Kidney (tissue), 22 donors: ENCODE measurements at places on chromosomes 3 and 15. TPM values are rescaled to one million over a fixed set of nuclear protein-coding genes. Genes with fewer than 3 reads are reported as not detected.

BUB1B gene
- 0.94 TPM for total RNA-seq

LDHAL6B gene
- total RNA-seq, result not detected

SLCO3A1 gene
- total RNA-seq, result 59.4 TPM

ISLR2 gene
- total RNA-seq, result 1.1 TPM

UCN2 gene
- not detected for total RNA-seq

GOLGA8O gene
- total RNA-seq, result 2.5 TPM

UBA7 gene
- 102 TPM for total RNA-seq

MAGI1 gene
- 42.8 TPM for total RNA-seq

CCR1 gene
- total RNA-seq, result 13.8 TPM

GNAT1 gene
- not detected for total RNA-seq

GNAI2 gene
- total RNA-seq, result 245 TPM

TRIM71 gene
- total RNA-seq, result 1.2 TPM

RBMS3 gene
- total RNA-seq, result 48.8 TPM

DNA sequence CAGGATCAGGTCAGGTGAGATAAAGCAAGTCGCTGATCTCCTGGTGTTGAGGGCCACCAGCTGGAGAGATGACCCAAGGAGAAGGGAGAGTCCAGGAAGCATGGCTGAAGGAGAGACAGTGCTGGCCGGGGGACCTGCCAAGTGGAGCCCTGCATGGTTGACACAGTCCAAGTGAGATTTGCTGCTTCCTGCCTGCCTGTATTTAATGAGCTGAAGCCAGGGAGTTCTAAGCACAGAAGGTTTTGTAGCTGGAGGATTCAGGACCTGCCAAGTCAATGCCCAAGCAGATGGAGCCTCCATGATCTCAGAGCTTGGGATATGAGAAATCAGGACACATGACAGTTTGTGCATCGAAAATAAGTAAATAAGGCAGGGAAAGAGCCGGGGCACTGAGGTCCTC lies 125.6 kb downstream of the SRGAP3 start:
- no peak overlapping the region for H3K4me3 ChIP-seq
- H3K4me1 ChIP-seq, result peaks cover 4% of the 10 kb centered on the region
- DNase-seq, result peak; percentile 54
- no peaks in the 10 kb centered on the region for H3K27me3 ChIP-seq
- no peaks in the 10 kb centered on the region for H3K36me3 ChIP-seq
- no peak overlapping the region for H3K27ac ChIP-seq

DNA sequence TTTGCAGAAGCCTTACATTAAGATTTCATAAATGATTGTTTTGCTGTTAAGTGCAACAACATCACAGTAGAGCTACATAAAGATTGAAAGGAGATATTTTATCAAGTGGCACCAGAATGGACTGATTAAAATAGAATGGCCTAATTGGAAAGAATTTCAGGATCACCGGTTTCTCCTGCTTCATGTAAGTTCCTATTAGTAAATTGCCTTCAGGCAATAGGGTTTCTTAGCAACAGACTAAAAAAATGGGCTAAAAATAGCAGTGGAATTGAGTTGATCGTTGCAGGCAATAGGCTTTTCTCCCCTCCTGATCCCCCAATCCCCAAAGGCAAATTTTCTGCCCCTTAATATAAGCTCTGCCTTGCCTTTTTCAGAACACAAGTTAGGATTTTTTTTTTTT lies 917 bp downstream of the LNP1 start:
- peak; percentile 80 for DNase-seq
- peaks cover 5% of the 10 kb centered on the region for H3K4me1 ChIP-seq
- peak overlapping the region; percentile 94 for H3K27ac ChIP-seq
- peak overlapping the region; percentile 89 for H3K4me3 ChIP-seq
- no peaks in the 10 kb centered on the region for H3K27me3 ChIP-seq

GRCh38 chr3:53191836-53192480 lies 30.9 kb downstream of the PRKCD start:
- H3K27me3 ChIP-seq, result no peaks in the 10 kb centered on the region
- H3K27ac ChIP-seq, result no peak overlapping the region
- peaks cover 11% of the 10 kb centered on the region for H3K4me1 ChIP-seq
- DNase-seq, result peak; percentile 56
- peaks cover 3% of the 10 kb centered on the region for H3K36me3 ChIP-seq

DNA sequence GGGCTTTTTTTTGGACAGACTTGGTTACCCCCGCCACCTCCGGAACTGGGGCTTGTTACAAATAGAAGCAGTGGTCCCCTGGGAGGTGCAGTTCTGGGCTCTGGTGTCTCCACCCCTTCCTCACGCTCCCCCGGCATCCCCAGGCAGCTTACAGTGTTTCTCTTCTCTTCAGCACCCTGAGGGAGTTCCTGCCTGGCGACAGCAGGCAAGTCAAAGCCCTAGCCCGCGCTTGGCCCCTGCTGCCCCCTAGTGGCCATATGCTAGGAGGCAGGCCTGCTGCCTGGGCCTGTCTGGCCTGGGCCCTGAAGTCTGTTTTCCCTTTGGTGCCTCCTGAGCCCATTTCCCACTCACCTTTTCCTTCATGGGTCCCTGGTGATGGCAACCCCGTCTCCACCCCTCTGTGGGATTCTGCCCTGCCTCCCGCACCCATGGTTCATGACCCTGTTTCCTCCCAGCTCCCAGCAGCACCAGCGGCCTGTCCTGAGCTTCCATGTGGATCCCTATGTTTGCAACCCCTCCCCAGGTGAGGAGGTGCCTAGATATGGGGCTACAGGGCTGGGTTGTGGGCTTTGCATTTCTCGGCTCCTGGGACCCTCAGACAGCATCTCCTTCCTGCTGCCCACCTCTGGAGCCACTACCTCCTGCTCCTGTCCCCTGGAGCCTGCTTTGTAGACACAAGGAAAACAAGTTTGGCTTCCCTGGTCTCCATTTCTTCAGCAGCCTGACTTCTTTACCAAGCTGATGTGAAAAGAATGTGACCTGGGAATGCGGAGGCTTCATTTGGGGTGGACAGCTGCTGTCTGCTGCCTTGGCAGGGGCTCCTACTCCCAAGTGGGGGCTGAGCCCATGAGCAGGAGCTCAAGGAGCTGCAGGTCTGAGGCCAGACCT lies 2.2 kb downstream of the SNX22 start:
- no peaks in the 10 kb centered on the region for H3K4me1 ChIP-seq
- peaks cover 33% of the 10 kb centered on the region for H3K36me3 ChIP-seq
- H3K27me3 ChIP-seq, result peaks cover 2% of the 10 kb centered on the region
- no peak overlapping the region for H3K4me3 ChIP-seq
- no peak overlapping the region for H3K27ac ChIP-seq
- DNase-seq, result peak; percentile 96

- no peaks in the 10 kb centered on the region for H3K36me3 ChIP-seq
- no peak overlapping the region for H3K27ac ChIP-seq
- peak; percentile 59 for DNase-seq
- no peak overlapping the region for H3K4me3 ChIP-seq
- no peaks in the 10 kb centered on the region for H3K4me1 ChIP-seq
Observed at GRCh38 chr3:13016083-13016720, 57.0 kb downstream of the IQSEC1 start.

GRCh38 chr15:27576576-27576975 lies 522.5 kb downstream of the OCA2 start:
- no peaks in the 10 kb centered on the region for H3K36me3 ChIP-seq
- DNase-seq, result no peak

- H3K36me3 ChIP-seq, result no peaks in the 10 kb centered on the region
- no peaks in the 10 kb centered on the region for H3K4me1 ChIP-seq
- no peak overlapping the region for H3K27ac ChIP-seq
- no peak overlapping the region for H3K4me3 ChIP-seq
- H3K27me3 ChIP-seq, result no peaks in the 10 kb centered on the region
Observed at GRCh38 chr15:46854564-46854963, 862.7 kb upstream of the SEMA6D start.

DNA sequence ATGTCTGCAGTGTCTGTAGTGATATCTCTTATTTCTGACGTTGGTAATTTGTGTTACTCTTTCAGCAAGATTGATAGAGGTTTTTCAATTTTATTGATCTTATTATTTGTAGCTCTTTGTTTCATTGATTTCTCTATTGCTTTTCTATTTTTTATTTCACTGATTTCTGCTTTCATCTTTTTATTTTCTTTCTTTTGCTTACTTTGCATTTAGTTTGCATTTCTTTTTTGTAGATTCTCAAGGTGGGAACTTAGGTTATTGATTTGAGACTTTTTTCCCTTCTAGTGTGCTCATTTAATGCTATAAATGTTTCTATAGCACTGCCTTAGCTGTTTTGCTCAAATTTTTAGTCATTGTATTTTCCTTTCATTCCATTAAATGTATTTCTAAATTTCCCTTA lies 49.5 kb upstream of the GABRG3 start:
- DNase-seq, result no peak
- no peak overlapping the region for H3K4me3 ChIP-seq
- H3K36me3 ChIP-seq, result no peaks in the 10 kb centered on the region
- H3K27me3 ChIP-seq, result no peaks in the 10 kb centered on the region
- H3K27ac ChIP-seq, result no peak overlapping the region
- H3K4me1 ChIP-seq, result no peaks in the 10 kb centered on the region

- no peak for DNase-seq
- no peak overlapping the region for H3K27ac ChIP-seq
- no peaks in the 10 kb centered on the region for H3K4me1 ChIP-seq
- no peaks in the 10 kb centered on the region for H3K36me3 ChIP-seq
Observed at GRCh38 chr3:47265725-47266428, 16.7 kb downstream of the KIF9 start.

- no peak for DNase-seq
- no peaks in the 10 kb centered on the region for H3K4me1 ChIP-seq
- no peaks in the 10 kb centered on the region for H3K27me3 ChIP-seq
- no peak overlapping the region for H3K27ac ChIP-seq
- H3K4me3 ChIP-seq, result no peak overlapping the region
Observed at GRCh38 chr15:38611228-38611627, 46.6 kb upstream of the RASGRP1 start.

- no peaks in the 10 kb centered on the region for H3K36me3 ChIP-seq
- H3K4me3 ChIP-seq, result no peak overlapping the region
Observed at GRCh38 chr3:138395865-138396751, 38.3 kb upstream of the ESYT3 start.

- H3K4me3 ChIP-seq, result peak overlapping the region; percentile 67
- H3K4me1 ChIP-seq, result no peaks in the 10 kb centered on the region
- H3K27ac ChIP-seq, result no peak overlapping the region
- no peaks in the 10 kb centered on the region for H3K36me3 ChIP-seq
- H3K27me3 ChIP-seq, result no peaks in the 10 kb centered on the region
Observed at GRCh38 chr3:171023566-171023965, 3.0 kb downstream of the SLC2A2 start.

DNA sequence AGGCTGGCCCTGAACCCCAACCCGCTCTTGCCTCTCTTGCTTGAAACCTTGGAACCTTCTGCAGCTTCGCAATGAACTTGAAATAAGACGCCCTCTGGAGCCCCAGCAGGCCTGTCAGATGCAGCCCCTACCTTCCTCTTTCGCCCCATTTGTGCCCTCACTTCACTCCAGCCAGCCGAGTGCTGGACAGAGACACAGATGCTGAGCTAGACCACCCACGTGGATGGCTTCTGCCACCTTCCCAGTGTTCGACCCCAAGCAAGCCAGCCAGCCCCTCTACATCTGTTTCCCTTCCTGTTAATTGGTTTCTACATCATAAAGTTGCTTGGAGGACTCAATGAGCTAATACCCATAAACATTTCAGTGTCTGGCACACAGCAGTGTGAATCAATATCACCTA lies 23.8 kb upstream of the SNRPA1 start:
- H3K36me3 ChIP-seq, result no peaks in the 10 kb centered on the region
- H3K4me1 ChIP-seq, result peaks cover 2% of the 10 kb centered on the region
- no peak overlapping the region for H3K4me3 ChIP-seq
- peak; percentile 44 for DNase-seq
- no peaks in the 10 kb centered on the region for H3K27me3 ChIP-seq

- H3K36me3 ChIP-seq, result peaks cover 15% of the 10 kb centered on the region
- no peaks in the 10 kb centered on the region for H3K27me3 ChIP-seq
- peaks cover 23% of the 10 kb centered on the region for H3K4me1 ChIP-seq
- DNase-seq, result no peak
- no peak overlapping the region for H3K4me3 ChIP-seq
Observed at GRCh38 chr3:10315771-10316344, 5.1 kb downstream of the SEC13 start.

GRCh38 chr3:161560008-161560637 lies 63.5 kb downstream of the OTOL1 start:
- no peak overlapping the region for H3K4me3 ChIP-seq
- no peaks in the 10 kb centered on the region for H3K27me3 ChIP-seq
- peak; percentile 65 for DNase-seq
- no peaks in the 10 kb centered on the region for H3K36me3 ChIP-seq
- no peak overlapping the region for H3K27ac ChIP-seq
- H3K4me1 ChIP-seq, result no peaks in the 10 kb centered on the region

DNA sequence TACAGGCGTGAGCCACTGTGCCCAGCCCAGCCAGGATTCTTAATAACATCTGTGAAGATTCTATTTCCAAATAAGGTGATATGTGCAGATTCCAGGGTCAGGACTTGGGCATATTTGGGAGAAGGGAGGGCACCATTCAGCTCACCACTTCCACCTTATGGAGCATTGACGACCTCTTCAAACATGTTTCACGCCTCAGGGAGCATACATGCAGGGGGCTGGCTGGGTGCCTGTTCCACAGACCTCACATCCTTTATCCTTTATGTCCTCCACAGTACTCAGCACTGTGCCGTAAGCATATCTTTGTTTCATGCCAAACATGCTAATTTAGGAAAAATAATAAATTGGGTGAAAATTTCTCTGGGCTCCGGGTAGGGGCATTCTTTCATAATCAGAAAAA lies 229.0 kb downstream of the THSD4 start:
- H3K4me3 ChIP-seq, result no peak overlapping the region
- H3K27me3 ChIP-seq, result no peaks in the 10 kb centered on the region

DNA sequence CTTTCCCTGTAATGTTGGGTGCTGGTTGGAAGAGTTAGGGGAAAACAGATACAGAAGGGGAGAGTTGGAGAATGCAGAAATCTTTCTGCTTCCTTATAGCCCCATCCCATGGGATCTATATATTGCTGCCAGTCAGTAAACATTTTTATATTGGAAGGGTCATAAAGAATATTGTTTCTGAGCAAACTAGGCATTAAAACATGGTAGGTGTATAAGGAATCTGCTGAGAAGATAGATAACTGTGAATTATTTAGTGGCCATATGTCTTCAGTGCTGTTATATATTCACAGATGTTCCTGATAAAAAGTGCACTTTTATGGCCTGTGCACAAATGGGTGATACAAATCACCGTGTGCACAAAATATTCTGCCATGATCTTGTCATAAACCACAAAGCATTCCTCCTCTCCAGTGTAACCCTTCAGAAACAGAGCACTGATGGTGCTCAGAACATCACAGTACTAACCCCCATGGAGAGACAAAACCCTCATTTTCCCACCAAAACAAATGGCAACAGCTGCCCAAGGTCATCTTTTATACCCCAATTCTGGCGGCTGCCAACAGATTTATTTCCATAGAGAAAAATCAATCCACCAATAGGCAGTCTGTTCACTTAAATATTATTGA lies 269.3 kb downstream of the SLC9A9 start:
- H3K27ac ChIP-seq, result no peak overlapping the region
- no peaks in the 10 kb centered on the region for H3K36me3 ChIP-seq
- H3K27me3 ChIP-seq, result no peaks in the 10 kb centered on the region
- H3K4me3 ChIP-seq, result no peak overlapping the region
- no peaks in the 10 kb centered on the region for H3K4me1 ChIP-seq

- no peaks in the 10 kb centered on the region for H3K4me1 ChIP-seq
- no peak overlapping the region for H3K4me3 ChIP-seq
- H3K27ac ChIP-seq, result no peak overlapping the region
- DNase-seq, result peak; percentile 79
- no peaks in the 10 kb centered on the region for H3K27me3 ChIP-seq
- H3K36me3 ChIP-seq, result no peaks in the 10 kb centered on the region
Observed at GRCh38 chr15:43903864-43904290, 77.1 kb downstream of the WDR76 start.
